ENCODE measurements at places on chromosomes 16 and 17.

DNA sequence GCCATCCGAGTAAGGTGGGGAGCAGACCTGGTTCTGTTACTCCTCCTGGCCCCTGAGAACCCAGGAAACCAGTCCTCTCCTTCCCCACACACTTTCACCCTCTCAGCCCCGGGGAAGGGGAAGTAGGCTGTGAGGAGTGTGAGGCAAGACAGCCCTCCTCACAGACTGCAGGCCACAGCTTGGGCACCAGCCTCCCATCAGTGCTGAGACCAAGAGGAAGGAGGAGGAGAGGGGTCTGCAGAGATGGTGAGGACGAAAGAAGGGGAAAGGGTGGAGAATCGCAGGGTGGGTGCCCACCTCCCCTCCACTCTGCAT is 7.0 kb downstream of the G6PC3 start:
- no peaks in the 10 kb centered on the region for H3K4me1 ChIP-seq
- no peak for DNase-seq
- no peaks in the 10 kb centered on the region for H3K27me3 ChIP-seq

- H3K27ac ChIP-seq, result no peak overlapping the region
- no peaks in the 10 kb centered on the region for H3K36me3 ChIP-seq
- no peak overlapping the region for H3K4me3 ChIP-seq
These were observed 61.8 kb downstream of the XYLT1 start for GRCh38 chr16:17408955-17409441.

DNA sequence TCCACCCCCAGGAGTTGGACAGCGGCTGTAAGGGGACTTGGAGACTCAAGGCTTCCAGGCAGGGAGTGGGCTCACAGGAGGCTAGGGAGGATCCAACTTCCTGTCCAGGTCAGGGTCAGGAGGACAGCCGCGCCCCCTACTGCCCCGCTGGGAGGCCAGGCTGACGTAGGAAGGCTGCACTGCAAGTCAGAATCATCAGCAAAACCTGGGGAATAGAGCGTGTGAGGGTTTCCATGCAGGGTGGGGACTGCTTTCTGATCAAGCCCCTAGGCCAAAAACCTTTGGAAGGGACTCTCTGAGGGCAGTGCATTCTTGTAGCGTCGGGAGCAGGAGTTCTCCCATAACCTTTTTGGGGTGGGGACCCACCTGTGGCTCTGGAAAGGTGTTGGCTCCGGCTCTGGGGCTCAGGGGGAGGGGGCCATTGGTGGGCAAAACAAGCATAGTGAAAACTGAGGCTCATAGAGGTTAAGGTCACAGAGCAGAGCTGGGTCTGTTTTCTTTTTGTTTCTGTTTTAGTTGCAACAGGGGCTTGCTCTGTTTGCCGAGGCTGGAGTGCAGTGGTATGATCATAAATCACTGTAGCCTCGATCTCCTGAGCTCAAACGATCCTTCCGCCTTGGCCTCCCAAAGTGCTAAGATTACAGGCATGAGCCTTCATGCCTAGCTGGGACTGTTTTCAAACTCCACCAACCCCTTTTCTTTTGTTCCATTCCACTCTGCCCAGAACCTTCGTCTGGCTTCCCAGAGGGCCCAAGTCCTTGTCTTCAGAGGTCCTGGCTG is 22.1 kb downstream of the RAI1 start:
- H3K27ac ChIP-seq, result no peak overlapping the region
- DNase-seq, result no peak
- H3K36me3 ChIP-seq, result no peaks in the 10 kb centered on the region

DNA sequence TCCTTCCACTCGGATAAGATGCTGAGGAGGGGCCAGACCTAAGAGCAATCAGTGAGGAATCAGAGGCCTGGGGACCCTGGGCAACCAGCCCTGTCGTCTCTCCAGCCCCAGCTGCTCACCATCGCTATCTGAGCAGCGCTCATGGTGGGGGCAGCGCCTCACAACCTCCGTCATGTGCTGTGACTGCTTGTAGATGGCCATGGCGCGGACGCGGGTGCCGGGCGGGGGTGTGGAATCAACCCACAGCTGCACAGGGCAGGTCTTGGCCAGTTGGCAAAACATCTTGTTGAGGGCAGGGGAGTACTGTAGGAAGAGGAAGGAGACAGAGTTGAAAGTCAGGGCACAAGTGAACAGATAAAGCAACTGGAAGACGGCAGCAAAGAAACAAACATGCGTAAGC is 12.4 kb downstream of the TP53 start:
- no peak overlapping the region for H3K27ac ChIP-seq
- H3K27me3 ChIP-seq, result no peaks in the 10 kb centered on the region
- no peaks in the 10 kb centered on the region for H3K4me1 ChIP-seq
- DNase-seq, result no peak
- H3K36me3 ChIP-seq, result peaks cover 16% of the 10 kb centered on the region
- H3K4me3 ChIP-seq, result no peak overlapping the region

- H3K27ac ChIP-seq, result no peak overlapping the region
- DNase-seq, result peak; percentile 57
- H3K27me3 ChIP-seq, result no peaks in the 10 kb centered on the region
These were observed 58.3 kb downstream of the SPACA3 start for GRCh38 chr17:33049781-33050414.

- no peaks in the 10 kb centered on the region for H3K27me3 ChIP-seq
- peak overlapping the region; percentile 61 for H3K27ac ChIP-seq
- peaks cover 11% of the 10 kb centered on the region for H3K4me1 ChIP-seq
- no peak overlapping the region for H3K4me3 ChIP-seq
- no peaks in the 10 kb centered on the region for H3K36me3 ChIP-seq
These were observed 3.0 kb upstream of the KRT15 start for GRCh38 chr17:41521574-41522261.

DNA sequence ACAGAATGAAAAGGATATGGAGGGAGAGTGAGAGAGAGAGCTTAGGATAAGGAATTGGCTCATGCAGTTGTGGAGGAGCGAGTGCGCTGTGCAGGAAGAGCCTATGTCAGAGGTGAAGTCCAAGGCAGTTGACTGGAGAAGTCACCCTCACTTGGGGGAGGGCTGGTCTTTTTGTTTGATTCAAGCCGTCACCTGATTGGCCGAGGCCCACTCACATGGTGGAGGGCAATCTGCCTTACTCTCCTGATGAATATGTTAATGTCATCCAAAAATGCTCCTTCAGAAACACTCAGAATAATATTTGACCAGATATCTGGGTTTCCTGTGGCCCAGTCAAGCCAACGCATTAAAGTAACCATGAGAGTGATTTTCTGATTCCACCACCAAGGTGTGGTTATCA is 131.7 kb downstream of the KATNIP start:
- no peaks in the 10 kb centered on the region for H3K27me3 ChIP-seq
- H3K4me3 ChIP-seq, result no peak overlapping the region
- H3K27ac ChIP-seq, result no peak overlapping the region
- no peak for DNase-seq
- no peaks in the 10 kb centered on the region for H3K36me3 ChIP-seq

- no peaks in the 10 kb centered on the region for H3K36me3 ChIP-seq
- no peak overlapping the region for H3K27ac ChIP-seq
- no peaks in the 10 kb centered on the region for H3K27me3 ChIP-seq
- DNase-seq, result no peak
- H3K4me3 ChIP-seq, result no peak overlapping the region
These were observed 32.2 kb upstream of the ETV4 start for GRCh38 chr17:43578404-43578698.

GRCh38 chr17:39774047-39774446 is 36.3 kb downstream of the GRB7 start:
- H3K4me3 ChIP-seq, result no peak overlapping the region
- H3K4me1 ChIP-seq, result no peaks in the 10 kb centered on the region
- peaks cover 16% of the 10 kb centered on the region for H3K27me3 ChIP-seq
- no peaks in the 10 kb centered on the region for H3K36me3 ChIP-seq
- no peak for DNase-seq
- no peak overlapping the region for H3K27ac ChIP-seq

DNA sequence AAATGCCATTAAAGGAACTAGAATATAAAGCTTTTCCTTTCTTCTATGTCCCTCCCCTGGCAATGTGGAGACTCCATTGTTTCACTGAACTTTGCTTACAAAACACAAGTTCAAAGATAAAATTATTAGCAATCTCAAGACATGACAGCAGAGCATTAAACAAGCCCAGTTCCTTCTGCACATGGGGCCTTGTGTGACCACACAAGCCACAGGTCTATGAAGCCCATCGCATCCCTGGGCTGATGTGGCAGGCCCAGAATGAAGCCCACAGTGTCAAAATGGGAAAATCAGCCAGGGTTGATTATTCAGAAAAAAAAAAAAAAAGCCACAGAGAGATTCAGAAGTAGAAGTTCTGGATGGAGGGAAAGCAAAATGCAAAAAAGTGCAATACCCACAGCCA is 12.9 kb upstream of the SLC39A11 start:
- no peak for DNase-seq
- no peak overlapping the region for H3K27ac ChIP-seq
- no peaks in the 10 kb centered on the region for H3K36me3 ChIP-seq
- no peaks in the 10 kb centered on the region for H3K4me1 ChIP-seq

DNA sequence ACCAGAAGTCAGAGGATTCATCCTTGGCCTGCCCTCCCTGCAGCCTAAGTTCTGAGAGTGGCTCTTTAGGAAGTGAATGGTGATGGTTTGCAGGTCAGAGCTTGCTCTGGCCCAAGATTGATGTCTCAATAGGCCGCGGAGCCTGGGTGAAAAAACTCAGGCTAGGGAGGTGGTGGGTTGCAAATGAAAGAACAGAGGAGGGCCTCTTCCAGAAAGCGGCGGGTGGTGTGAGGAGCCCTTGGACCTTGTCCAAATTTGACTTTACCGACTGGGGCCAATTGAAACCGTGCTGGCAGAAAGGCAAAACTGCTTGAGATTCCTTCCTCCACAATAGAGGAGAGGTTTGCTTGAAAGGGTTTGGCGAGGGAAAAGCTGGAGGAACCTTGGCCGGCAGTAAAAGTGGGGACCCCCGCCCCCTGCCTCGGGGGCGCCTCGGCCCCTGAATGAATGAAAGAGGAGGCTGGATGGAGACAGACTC is 331.3 kb downstream of the SEC14L1 start:
- no peak overlapping the region for H3K4me3 ChIP-seq
- peak overlapping the region; percentile 66 for H3K27ac ChIP-seq
- DNase-seq, result peak; percentile 85
- H3K4me1 ChIP-seq, result peaks cover 63% of the 10 kb centered on the region

GRCh38 chr16:72947379-72948237 is 100.3 kb downstream of the ZFHX3 start:
- H3K27me3 ChIP-seq, result no peaks in the 10 kb centered on the region
- peaks cover 9% of the 10 kb centered on the region for H3K36me3 ChIP-seq
- H3K4me3 ChIP-seq, result no peak overlapping the region

- peak; percentile 1 for DNase-seq
- H3K4me1 ChIP-seq, result no peaks in the 10 kb centered on the region
- H3K27ac ChIP-seq, result no peak overlapping the region
- no peaks in the 10 kb centered on the region for H3K27me3 ChIP-seq
- H3K36me3 ChIP-seq, result no peaks in the 10 kb centered on the region
These were observed 339.4 kb downstream of the CDH11 start for GRCh38 chr16:64782484-64782883.

DNA sequence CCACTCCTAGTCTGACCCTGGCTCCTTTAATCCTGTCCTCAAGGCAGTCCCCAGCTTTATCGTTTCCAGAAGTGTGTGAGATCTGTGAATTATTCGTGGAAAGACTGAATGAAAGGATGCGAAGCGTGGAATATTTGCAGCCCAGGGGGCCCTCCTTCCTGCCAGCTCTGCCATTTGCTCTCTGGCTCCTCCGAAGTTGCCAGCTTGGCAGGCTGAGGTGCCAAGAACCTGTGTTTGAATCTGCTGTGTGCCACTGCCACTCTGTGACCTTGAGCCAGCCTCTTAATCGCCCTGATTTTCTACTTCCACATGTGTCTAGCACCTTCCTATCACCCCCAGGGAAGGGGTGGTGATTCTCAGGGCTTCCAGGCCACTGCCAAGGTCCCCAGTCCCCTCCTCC is 10.8 kb downstream of the TBKBP1 start:
- H3K4me1 ChIP-seq, result peaks cover 3% of the 10 kb centered on the region
- no peak for DNase-seq

DNA sequence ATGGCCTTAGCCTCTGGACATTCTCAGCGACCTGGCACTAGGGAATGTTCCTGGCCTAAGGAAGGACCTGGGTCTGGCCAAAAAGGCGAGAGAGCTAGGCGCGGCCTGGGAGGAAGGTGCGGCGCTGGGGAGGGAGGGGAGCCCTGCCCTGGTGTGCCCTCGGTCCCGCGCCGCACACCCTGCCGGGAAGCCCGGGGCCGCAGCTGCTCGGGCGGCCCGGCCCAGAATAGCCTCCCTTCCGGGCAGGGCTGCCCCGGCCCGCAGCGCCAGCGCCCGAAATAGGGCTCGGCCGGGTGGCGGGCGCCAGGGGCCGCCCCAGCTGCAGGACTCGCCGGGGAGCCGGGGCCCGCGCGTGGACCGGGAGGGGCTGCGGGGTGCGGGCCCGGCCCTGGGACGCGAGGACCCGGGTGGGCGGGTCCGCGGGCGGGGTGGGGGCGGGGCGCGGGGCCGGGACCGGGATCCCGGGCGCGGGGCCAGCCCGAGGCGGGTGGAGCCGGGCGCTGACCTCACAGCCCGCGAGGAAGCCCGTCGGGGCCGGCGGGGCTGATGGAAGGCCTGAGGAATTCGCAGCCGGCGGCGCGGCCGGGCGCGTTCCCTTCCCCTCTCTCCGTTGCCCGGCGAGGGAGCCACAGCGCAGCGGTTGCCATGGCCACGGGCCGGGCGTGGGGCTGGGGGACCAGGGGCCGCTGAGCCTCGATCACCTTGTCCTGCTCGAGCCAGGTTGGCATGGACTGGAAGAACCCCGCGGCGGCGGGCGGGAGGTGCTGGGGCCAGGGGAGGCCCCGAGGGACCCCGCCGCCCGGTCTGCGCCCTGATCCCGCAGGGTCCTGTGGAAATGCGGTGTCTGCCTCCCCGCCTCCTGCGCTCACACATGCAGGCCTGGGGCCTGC is 18.1 kb downstream of the SOCS3 start:
- peak overlapping the region; percentile 31 for H3K4me3 ChIP-seq
- H3K36me3 ChIP-seq, result no peaks in the 10 kb centered on the region
- peaks cover 41% of the 10 kb centered on the region for H3K4me1 ChIP-seq
- DNase-seq, result peak; percentile 86
- no peaks in the 10 kb centered on the region for H3K27me3 ChIP-seq

GRCh38 chr17:17058304-17058703 is 16.0 kb downstream of the MPRIP start:
- no peak for DNase-seq
- no peaks in the 10 kb centered on the region for H3K27me3 ChIP-seq
- no peak overlapping the region for H3K27ac ChIP-seq
- peaks cover 9% of the 10 kb centered on the region for H3K36me3 ChIP-seq
- no peak overlapping the region for H3K4me3 ChIP-seq

- H3K27me3 ChIP-seq, result peaks cover 22% of the 10 kb centered on the region
- H3K36me3 ChIP-seq, result no peaks in the 10 kb centered on the region
- peaks cover 11% of the 10 kb centered on the region for H3K4me1 ChIP-seq
- H3K4me3 ChIP-seq, result no peak overlapping the region
These were observed 2.1 kb downstream of the FMNL1 start for GRCh38 chr17:45223539-45224528.

DNA sequence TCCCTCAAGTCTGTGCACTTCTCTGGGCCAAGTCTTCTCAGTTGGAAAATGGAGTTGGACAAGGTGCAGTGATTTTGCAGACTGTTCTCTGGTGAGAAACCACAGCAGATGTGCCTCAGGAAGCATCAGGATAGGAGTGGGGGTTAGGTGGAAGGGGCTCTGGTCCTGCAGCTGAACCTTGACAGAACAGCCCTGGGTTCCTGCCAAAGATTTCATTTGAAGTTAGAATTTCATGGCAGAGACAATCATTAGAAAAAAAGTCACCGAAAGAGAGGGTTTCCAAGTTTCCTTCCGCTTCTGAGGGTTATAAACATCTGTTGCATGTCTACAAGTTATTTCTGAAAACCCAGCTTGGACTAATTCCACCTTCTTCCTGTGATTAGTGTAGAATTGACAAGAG is 80.4 kb upstream of the IRX3 start:
- no peak for DNase-seq
- no peak overlapping the region for H3K4me3 ChIP-seq
- no peak overlapping the region for H3K27ac ChIP-seq
- H3K36me3 ChIP-seq, result no peaks in the 10 kb centered on the region

- H3K36me3 ChIP-seq, result no peaks in the 10 kb centered on the region
- H3K27ac ChIP-seq, result no peak overlapping the region
- H3K4me1 ChIP-seq, result no peaks in the 10 kb centered on the region
- H3K4me3 ChIP-seq, result no peak overlapping the region
- no peak for DNase-seq
These were observed 11.1 kb upstream of the KIF19 start for GRCh38 chr17:74314877-74315276.
